ENCODE measurements at places on chromosomes 16 and 17.

- no peak for DNase-seq
Observed at GRCh38 chr16:52446080-52446479, 100.9 kb downstream of the TOX3 start.

DNA sequence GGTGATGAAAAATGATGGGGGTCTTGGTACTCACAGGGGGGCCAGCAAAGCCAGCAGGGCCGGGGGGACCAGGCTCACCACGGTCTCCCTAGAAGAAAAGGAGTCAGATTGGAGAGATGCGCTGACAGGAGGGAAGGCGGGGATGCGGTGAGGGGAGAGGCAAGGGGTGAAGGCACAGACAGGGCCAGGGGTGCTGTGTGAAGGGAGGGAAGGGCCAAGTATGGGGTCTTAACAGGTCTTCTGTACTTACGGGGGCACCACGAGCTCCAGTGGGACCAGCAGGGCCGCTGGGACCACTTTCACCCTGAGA lies 11.2 kb downstream of the COL1A1 start:
- DNase-seq = no peak

DNA sequence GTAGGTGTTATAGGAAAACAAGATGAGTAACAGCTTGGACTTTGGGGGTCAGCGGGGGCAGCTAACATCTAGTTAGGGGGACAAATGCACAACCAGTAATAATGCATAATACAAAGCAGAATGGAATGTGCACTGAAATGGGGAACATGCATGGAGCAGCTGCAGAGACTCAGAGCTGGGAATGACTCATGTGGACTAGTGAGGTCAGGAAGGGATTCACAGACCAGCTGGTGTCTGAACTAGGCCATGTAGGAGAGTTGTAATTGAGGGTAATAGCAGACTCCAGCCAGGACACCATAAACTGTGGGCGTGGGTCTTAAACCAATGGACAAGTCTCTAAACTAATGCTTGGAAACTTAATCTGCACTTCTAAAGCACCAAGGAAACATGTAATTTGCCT lies 176.8 kb upstream of the ASIC2 start:
- peak; percentile 44 for DNase-seq

DNA sequence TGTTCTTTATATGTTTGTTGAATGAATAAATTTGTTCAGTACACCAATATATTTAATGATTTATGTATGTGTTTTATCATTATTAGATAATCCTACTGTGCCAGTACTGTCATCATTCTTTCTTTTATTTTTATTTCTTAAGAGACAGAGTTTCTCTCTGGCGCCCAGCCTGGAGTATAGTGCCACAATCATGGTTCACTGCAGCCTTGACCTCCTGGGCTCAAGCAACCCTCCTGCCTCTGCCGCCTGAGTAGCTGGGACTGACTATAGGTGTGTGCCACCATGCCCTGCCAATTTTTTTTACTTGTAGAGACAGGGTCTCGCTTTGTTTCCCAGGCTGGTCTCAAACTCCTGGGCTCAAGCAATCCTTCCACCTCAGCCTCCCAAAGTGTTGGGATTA lies 41.8 kb downstream of the PAFAH1B1 start:
- DNase-seq = no peak

DNA sequence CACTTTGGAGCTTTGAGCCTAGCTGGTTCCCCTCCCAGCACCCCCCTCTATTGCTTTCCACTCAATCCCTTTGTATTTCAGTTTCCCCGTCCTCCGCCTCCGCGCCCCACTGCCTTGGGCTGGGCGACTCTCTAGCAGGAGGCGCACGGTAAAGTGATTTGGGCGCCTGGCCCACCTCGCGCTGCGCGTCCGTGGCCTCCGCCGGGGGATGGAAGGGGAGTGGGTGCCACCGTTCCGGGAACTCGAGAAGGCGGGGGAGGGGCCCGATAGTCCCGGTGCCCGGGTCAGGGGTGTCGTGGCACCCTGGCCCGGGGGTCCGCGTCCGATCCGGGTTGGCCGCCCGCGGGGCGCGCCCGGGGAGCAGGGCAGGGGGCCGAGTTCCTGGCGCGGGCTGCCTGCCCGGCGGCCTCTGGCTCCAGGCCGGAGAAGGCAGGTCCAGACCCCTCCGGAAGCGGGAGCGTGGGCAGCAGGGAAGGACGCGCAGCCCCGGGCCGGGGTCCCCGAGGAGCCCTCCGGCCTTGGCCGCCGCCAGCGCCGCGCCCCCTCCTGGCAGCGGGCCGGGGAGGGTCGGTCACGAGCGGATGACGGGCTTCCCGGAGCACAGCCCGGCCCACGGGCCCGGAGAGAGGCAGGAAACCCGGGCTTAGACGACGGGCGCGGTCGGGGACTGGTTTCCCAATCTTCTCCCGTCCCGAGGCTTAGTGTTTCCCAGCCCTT lies 15.8 kb downstream of the MEOX1 start:
- no peak for DNase-seq

DNA sequence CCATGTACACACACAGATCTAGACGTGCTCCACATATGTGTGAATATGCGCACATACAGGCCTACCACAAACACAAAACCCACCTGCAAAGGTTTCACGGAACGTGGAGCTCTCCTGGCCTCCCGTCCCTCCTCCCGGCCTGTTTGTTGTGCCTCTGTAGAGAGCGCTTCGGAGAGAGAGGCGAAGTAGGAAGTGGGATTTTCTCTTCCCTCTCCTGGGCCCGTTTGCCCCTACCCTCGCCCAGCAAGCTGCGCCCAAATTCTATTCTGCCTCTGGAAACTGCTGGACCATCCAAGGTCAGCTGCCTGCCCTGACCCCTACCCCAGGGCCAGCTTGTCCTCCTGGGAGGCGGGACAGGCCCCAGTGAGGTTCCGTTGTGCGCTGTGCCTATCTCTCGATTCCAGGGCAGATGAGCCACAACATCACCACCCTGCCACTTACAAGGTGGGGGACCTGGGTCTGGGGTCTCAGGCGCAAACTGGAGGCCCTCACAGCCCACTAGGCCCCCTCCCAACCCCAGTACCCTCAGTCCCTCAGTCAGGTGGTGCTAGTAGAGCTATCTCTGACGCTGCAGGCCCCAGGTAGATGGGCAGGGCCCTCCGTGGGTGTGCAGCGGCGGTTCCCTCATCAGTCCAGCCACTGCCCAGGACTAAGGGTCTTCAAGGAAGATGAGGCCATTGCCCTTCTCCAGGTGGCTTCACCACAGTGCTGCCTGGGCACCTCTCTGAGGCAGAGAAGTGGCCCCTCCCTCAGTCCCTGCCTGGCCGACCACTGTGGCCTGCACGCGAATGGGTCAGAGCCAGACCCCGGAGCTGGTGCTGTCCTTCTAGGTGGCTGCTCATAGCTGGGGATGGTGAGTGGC lies 54.2 kb downstream of the BEAN1 start:
- no peak for DNase-seq

GRCh38 chr16:23131436-23131835 lies 17.8 kb downstream of the USP31 start:
- no peak for DNase-seq

DNA sequence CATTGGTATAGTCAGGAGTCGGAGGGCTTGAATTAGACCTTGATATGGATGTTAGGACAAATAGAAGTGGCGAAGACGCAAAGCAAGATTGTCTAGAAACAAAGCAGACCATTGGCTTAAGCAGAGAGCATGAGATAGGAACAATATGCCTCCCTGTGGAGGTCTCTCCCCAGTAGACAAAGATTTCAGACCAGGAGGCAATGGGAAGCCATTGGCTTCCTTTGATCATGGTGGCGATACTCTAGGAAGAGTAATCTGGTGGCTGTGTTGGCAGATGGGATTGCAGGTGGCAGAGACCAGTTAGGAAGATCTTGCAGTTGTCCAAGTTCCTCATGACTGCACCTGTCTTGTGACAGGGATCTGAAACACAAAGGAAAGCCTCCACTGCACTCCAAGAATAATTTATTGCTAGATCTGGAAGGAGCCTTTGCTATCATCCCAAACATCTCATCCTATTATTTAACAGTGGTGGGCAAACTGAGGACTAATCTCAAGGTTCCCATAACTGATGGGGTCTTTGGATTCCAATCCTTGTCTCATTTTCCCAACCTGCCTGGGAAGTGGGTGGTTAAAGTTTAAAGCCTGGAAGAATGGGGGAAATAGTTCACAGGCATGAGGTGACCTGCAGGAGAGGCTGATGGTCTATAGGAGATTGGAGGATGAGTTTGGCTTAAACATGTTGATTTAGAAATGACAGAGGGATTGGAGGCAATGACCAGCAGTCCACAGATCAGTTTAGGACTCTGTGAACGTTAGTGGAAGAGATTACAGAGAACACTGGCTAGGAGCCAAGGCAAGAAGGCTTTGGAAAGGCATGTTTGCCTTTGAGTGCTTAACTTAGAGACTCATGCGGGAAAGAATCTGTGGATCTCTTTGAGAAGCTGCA lies 37.0 kb downstream of the HLF start:
- no peak for DNase-seq

DNA sequence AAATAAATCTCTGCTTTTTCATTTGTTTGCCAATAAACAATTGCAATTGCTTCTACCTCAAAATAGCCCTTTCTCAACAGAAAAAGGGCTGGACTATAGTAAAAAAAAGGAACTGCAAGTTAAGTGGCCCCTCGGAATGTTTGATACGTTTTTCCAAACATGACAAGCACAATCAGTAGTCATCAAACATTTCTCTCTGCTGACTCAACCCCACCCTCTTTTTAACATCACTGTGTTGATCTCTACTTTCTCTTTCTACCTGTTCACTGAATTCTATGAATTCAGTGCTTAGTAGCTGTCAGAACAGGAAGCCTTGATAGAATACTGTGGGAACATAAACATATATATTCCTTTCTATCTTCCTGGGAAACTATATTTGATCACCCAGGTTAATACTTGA lies 116.5 kb upstream of the AXIN2 start:
- DNase-seq = no peak

GRCh38 chr16:31484491-31485171 lies 1.7 kb downstream of the SLC5A2 start:
- no peak for DNase-seq

DNA sequence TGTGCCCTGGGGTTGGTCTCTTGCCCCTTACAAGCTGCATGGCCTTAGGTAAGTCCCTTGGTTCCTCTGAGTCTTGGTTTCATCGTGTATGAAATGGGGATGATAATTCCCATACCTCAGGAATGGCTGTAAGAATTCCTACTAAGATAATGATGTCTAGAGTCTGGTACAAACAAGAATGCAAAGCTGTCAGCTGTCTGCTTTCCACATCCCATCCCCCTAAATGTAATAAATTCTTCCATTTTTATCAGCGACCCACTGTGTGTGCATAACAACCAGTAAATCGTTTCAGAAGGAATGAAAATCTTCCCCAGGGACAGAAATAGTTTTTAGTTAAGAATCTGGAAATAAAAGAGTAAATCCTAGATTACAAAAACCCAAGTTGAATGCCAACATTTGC lies 95.4 kb downstream of the CPPED1 start:
- no peak for DNase-seq

DNA sequence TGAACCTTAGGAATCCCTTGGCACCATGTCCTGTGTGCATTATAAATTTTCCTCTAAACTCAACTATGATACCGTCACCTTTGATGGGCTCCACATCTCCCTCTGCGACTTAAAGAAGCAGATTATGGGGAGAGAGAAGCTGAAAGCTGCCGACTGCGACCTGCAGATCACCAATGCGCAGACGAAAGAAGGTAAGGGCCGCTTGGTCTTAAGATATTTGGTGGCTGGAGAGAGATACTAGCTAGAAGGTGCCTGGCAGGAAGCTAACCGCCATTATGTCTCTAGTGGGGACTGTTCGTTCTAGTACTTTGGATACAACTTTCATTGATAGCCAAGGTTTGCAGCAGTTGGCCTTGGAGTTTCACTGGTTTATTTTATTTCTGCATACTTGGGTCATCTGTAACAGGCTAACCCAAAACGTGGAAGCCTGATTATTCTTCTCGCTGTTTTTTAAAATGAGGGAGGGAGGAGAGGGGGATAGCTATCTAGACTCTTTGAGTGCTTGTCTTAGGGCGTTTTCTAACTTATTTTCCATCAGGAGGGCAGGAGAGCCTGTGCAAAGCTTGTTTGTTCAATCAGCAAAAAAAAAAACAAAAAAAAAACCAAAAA lies 1.3 kb downstream of the RBBP6 start:
- DNase-seq = no peak

DNA sequence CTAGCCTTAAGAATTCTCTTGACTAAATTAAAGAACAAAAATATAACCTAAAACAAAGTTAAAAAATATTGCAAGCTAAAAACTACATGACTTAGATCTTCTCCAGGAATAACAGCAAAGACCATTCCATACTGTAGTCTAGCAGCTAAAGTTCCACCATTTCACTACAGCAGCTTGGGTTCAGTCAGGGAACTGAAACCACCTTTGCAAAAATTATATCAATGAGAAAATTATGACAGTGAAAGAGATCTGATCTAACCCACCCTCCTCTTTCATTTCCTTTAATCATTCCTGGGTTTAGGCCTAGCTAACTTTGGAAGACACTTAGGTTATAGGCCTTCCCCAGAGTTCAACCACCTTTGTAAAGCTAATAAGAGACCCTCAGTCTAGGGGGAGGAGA lies 36.3 kb upstream of the NOS2 start:
- no peak for DNase-seq

DNA sequence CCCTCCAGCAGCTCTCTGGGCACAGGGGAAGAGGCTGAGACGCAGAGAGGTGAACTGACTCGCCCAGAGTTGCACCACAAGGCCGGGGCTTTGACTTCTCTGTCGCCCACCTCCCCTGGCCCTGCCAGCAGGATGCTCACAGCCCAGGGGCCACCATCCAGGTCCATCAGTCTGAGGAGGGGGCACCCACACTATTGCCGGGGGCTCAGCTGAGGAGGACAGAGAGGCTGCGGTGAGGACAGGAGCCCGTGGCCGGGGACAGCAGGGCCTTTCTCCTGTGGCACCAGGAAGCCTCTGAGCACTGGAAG lies 32.6 kb downstream of the KDM8 start:
- DNase-seq = no peak

- no peak for DNase-seq
Observed at GRCh38 chr16:75801307-75801706, 75.0 kb upstream of the CPHXL start.

GRCh38 chr17:63698886-63699637 lies 863 bp downstream of the LIMD2 start:
- DNase-seq = no peak

DNA sequence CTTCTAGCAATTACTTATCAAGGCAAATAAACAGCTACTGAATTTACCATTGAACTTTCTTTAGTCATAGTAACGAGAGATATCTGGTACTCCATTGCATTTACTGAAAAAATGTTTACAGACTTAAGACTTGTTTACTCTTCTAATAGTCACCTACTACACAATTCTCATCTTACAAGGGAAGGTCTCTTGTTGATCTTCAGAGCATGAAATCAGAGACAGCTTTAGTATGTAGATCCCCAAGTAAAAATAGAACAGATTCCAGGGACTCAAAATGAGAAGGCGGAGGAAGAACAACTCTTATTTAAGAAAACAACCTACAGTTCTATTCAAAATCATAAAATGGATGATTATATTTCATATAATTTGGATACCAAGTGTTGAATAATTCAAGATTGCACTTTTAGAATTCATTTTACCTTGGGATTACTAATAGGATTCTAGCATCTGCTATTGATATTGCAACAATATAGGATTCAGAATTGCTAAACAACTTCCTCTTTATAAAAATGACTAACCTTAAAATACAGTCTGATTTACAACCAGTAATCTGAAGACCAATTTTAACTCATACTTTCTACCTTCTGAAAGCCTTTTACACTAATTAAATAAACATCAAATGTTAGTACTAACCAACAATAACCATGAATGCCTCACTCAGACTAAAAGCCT lies 20.8 kb downstream of the UBE2G1 start:
- DNase-seq = no peak

- no peak for DNase-seq
Observed at GRCh38 chr16:4496305-4496704, 20.1 kb downstream of the HMOX2 start.
